Natural killer cell (primary cell): ENCODE measurements at places on chromosomes 4 and X.

GRCh38 chr4:79295086-79295485 lies 30.8 kb downstream of the NAA11 start:
- DNase-seq = no peak

GRCh38 chrX:115378471-115378870 lies 89.0 kb downstream of the LUZP4 start:
- no peak for DNase-seq

GRCh38 chr4:8051644-8052043 lies 107.0 kb downstream of the ABLIM2 start:
- no peak for DNase-seq

- DNase-seq = no peak
Measured at GRCh38 chr4:128906581-128906980, 97.1 kb downstream of the JADE1 start.

- DNase-seq = no peak
Measured at GRCh38 chr4:124970011-124970410, 257.5 kb upstream of the ANKRD50 start.

DNA sequence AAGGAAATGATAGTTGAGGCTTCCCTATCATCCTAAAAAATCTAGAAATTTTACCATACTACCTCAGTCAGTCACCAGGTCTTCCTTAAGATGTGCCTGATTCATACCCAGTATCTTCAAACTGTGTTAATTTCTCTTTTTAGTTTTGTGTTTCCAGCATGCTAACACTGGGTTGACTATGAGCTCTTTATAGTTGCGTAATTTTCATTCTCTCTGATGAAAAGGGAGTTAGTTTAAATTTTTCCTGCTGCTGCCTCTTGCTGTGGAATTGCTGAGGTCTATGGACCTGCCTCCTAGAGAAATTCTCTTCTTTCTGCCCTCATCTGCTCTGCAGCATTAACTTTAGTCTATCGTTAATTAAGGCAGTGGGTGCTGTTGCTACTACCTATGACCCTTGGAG lies 66.6 kb downstream of the BANK1 start:
- DNase-seq = no peak

DNA sequence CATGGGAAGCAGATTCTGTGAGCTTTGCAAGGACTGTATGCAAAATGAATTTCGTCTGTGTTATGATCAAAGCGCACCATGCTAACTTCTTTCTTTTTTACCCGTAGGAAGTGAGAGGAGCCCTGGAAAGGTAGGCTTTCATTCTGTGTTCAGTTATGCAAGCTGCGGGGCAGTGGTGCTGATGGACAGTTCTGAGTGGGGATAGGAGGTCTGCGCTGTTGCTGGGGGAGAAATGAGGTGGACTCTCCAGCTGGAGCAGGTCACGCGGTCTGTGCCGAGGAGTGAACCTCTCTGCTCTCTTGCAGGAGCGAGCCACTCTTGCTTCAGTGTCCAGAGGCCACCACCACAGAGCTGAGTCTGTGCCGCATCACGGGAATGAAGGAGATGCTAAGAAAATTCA lies 4.5 kb downstream of the TRIML1 start:
- no peak for DNase-seq

DNA sequence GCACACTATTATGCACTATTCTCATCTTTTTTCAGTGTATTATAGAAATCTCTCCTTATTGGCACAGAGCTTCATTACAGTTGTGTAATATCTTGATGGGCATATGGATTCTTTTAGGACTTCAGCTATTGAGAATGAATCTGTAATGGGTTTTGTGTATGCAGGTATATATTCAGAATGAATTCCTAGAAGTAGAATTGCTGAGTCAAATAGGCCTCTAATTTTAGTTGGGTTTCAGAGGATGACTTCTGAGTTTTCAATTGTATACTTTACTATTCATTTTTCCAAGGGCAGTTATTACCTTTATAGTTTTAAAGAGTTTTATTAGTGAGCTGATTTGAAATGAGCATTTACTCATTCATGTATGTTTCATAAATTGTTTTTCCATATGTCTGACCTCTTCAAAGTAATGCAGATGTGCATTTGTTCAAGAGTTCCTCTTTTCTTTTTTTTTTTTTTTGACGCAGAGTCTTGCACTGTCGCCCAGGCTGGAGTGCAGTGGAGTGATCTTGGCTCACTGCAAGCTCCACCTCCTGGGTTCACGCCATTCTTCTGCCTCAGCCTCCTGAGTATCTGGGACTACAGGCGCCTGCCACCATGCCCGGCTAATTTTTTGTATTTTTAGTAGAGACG lies 19.5 kb downstream of the CASP6 start:
- DNase-seq = no peak

- DNase-seq = no peak
Measured at GRCh38 chr4:25043548-25043947, 12.8 kb upstream of the LGI2 start.

- no peak for DNase-seq
Measured at GRCh38 chr4:139919521-139919920, 234.5 kb downstream of the MAML3 start.

- no peak for DNase-seq
Measured at GRCh38 chr4:53307210-53307609, 58.7 kb downstream of the SCFD2 start.

DNA sequence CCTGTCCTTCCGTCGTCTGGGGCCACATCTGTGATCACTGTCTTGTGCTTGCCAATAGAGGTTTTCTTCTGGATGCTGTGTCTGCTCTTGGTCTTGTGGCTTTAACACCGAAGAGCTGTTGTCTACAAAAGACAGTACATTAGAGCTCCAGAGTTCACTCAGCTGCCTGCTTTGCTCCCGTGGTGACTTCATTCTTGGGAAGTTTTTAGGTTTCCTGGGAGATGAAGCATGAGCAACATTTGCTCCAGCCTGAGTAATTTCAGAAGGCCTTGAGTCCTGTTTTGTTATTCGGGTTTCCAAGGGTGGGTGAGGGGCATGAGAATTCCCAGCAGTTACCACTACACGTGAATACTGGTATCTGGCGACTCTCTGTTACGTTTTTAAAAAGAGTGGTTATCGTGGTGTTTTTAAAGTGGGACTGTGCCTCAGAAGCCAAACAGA lies 189.2 kb downstream of the SHROOM3 start:
- DNase-seq = no peak

DNA sequence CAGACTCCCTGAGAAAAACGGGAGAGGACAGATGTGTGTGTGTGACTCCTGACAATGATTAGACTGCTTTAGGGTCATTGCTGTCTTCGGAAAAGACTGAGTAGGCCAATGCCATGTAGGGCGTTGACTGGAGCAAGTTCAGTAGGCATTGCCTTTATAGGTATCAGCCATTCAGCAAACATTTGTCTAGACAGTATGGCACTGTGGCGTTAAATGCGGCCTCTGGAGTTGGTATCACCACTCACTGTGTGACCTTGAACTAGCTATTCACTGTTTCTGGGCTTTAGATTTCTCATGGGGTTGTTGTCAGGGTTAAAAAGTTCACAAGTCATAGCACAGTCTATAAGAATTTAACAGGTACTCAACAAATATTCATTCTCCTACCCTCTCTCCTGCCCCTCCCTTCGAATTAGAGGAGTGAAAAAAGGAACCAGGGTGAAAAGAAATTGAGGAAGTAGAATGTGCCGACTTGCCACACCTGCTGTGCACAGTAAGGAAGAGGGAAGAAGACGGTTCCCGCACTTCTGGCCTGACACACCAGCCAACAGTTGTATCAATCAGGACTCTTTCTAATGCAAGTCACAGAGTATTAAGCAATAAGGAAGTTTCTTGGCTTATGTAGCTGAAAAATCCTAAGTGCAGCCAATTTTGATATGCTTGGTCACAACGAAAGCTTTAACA lies 83.2 kb upstream of the PLAC8 start:
- DNase-seq = no peak

GRCh38 chr4:83112231-83112630 lies 2.3 kb downstream of the PLAC8 start:
- DNase-seq = no peak

- DNase-seq = no peak
Measured at GRCh38 chr4:108646706-108647105, 3.7 kb upstream of the OSTC start.

- DNase-seq = no peak
Measured at GRCh38 chrX:128699716-128700285, 647.6 kb upstream of the ACTRT1 start.

GRCh38 chr4:11072463-11072862 lies 356.2 kb downstream of the HS3ST1 start:
- no peak for DNase-seq
